ENCODE measurements at places on chromosomes 4 and X.

GRCh38 chr4:174582463-174582862, 60.2 kb upstream of the HPGD start:
- DNase-seq = no peak

DNA sequence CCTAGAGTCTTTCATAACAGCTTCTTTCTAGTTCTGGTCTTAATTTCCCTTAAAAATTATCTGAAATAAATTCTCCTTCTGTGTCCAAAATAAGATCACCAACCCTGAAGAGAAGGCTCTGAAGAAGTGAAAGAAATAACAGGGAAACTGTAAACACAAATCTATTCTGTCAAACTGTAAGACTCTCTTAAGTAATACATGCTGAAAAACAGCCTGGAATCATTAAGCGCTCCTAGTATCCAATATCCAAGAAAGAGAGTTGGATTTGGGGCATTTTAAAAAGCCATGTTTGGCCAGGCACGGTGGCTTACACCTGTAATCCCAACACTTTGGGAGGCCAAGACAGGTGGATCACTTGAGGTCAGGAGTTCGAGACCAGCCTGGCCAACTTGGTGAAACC, 53.3 kb downstream of the RELL1 start:
- DNase-seq = no peak

DNA sequence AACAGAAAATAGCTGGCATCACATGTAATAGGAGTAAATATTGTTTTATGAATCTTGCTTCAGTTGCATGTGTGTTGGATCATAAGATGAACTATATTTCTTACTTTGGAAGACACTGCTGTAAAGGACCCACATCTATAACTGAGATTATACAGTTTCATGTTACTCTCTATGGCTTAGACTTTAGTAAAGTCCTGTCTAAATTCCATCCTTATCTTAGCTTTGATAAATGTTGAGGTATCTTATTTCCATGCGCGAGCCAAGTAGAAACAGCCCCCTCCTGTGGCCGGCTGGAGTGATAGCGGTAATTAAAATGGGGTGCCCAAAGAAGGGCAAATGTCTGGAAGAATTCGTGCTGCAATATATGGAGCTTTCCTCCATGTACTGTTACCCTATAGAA, 43.0 kb downstream of the CCDC158 start:
- DNase-seq = no peak

DNA sequence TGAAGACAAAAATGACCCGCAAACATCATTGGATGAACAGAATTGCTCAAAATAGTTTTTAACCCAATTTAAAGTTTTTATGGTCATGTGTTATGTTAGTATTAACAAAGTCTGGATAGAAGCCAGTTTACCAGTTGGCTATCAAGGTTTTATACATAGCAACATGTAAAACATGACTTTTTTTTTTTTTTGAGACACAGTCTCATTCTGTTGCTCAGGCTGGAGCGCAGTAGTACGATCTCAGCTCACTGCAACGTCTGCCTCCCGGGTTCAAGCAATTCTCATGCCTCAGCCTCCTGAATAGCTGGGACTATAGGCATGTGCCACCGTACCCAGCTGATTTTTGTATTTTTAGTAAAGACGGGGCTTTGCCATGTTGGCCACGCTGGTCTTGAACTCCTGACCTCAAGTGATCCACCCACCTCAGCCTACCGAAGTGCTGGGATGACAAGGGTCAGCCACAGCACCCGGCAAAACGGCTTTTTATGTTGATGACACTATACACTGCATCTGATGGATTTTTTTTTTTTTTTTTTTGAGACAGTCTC, 3.4 kb downstream of the SAT1 start:
- DNase-seq = no peak

GRCh38 chrX:72532366-72532765, 40.3 kb downstream of the HDAC8 start:
- DNase-seq = no peak

GRCh38 chrX:111095974-111096895, at the start of gene PAK3:
Gene PAK3, plus strand, starts transcription at chrX:111096191. Its CDS starts 26,913 bp downstream, at chrX:111123104.
- no peak for DNase-seq

DNA sequence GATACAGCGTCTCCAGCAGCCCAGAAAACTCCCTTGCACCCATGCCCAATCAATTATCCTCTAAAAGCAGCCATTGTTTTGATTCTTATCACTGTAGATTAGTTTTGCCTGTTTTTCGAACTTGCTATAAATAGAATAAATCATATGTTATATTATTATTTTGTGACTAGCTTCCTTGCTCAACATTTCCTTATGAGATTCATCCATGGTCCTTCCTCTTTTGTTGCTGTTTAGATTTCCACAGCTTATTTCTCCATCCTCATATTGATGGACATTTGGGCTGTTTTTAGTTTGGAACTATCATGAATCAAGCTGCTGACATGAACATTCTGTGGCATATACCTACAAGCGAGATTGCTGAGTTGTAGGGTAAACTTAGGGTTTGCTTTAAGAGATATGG, 595.3 kb downstream of the BCOR start:
- no peak for DNase-seq

- DNase-seq = no peak
These were observed 157.6 kb downstream of the MAB21L2 start for GRCh38 chr4:150739591-150739990.

GRCh38 chr4:140256335-140256734, 102.4 kb upstream of the MAML3 start:
- DNase-seq = no peak

- DNase-seq = no peak
These were observed 103.4 kb downstream of the PDE5A start for GRCh38 chr4:119525005-119525749.

DNA sequence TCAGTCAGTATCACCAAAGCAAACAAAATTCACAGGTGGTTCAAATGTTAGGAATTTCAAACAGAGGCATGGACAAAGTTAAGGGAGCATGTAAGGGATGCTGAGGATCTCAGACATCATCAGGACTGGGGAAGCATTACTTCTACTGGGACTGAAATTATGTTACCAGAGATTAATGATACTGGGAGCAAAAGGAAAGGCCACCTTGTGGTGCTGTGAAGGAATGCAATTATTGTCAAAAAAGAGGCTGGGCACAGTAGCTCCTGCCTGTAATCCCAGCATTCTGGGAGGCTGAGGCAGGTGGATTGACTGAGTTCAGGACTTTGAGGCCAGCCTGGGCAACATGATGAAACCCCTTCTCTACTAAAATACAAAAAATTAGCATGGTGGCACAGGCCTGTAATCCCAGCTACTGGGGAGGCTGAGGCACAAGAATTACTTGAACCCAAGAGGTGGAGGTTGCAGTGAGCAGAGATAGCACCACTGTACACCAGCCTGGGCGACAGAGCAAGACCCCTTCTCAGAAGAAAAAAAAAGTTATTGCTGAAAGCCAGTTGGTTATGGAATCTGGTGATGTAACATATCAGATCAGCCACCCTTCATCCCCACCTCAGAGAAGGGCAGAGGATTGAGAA, 954.3 kb downstream of the PCDH7 start:
- DNase-seq = no peak

GRCh38 chrX:16852617-16853179, 17.5 kb downstream of the RBBP7 start:
- DNase-seq = no peak

- DNase-seq = no peak
These were observed 14.9 kb upstream of the PORCN start for GRCh38 chrX:48493890-48494364.

GRCh38 chr4:52014903-52015302, 5.3 kb downstream of the LRRC66 start:
- no peak for DNase-seq

DNA sequence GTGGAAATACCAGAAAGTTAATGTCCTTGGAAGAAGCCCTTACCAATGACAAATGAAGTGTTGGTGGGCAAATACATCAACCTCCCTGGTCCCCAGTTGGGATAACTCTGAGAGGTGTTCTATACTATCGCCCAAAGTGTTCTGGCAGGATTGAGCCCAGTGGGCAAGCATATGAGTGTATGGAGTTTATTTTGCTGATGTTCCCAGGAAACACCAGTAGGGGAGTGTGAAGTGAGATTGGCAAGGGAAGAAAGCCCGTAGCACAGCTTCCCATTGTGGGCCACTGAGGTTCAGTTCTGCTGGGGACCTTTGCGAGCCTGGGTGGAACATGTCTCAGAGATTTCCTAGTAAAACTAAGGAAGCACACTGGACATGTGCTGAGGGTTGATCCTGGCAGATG, 65.1 kb downstream of the ARHGAP6 start:
- DNase-seq = no peak

DNA sequence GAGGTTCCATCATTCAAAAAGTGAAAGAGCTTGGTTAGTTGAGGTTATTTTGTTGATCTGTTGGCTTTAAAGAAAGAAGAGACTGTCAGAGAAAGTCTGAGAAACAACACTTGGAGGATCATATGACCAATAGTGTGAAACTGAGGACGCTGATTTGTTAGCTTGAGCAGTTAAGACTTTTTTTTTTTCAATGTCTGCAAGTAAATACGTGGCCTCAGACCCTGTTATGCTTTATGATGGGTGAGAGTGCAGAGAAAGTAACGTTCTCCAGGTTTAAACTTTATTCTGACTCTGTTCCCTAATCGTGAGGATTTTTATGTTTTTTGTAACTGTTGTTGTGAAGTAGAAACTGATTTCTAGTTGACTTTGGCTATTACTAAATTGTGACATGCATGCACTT, 45.9 kb downstream of the GAB1 start:
- DNase-seq = no peak

DNA sequence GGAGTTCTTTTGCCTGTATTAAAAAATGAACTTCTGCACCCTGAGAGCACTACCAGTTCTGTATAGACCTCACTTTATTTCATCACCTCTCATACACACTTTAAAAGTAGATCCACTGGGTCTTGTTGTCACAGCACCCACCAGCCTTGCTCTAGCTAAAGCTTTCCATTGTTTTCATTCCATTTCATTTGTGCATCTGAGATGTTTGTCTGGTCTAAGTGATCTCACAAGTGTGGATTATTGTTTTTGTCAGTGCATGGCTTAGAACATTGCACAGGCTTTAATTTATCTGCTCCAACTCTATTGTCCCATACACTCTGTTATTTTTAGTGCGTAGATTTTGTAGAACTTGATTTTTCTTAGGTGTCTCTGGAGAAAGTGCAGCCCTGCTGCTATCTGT, 1157.5 kb upstream of the PABPC4L start:
- DNase-seq = no peak

DNA sequence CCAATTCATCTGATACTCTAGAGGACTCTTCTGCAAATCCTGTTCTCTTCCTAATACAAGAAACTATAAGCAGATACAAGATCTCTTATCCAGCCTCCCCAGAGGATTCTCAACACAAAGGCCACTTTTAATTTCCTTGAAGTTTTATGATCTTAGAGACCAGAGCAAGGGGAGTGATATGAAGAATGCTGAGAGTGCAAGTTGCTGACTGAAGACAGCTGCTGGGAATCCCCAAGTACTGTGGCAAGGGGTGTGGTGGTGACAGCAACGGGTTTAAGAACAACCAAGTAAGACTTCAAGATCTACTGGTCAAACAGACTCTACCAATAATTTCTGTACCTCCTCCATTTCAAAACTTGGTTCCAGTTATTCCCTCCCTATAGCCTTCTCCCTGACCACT, 7.0 kb downstream of the AMMECR1 start:
- no peak for DNase-seq

DNA sequence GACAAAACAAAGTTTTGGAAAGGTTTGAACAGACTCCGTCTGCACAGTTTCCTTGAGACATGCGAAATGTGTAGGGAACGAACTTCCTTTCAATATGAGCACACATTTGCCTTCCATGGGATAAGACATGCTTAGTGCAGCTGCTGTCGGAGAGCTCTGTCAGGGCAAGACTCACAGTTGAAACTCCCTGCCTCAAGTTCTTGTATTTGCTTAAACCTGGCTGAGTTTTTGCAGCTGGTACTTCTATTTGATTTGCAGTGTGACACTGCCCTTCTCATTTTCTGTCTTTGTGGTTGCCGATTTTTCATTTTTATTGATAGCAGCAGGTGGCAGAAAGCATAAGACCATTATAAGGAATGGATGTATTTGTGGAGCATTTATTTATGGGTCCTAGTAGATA, 18.2 kb upstream of the RHOH start:
- DNase-seq = no peak

DNA sequence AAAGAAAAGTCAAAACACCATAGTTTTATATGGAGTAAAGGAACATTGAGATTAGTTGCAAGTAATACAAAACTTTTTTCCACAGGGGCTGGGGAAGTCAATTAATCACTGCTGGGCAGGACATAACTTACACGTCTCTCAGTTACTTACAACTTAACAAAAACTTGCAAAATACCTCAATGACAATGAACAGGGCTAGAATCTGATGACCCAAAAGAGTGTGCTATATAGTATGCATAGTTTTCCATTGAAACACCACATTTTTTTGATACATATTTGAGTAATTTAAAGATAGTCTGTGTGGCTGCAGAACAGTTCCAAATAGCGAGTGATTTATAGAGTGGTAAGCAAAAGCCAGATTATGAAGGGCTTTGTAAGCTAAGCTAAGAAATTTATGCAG, 172.3 kb upstream of the TRPC5 start:
- no peak for DNase-seq

- no peak for DNase-seq
These were observed 1365.8 kb upstream of the DIAPH2 start for GRCh38 chrX:95318882-95319281.
